ENCODE measurements at places on chromosomes 6 and 20.
A peak's percentile ranks its signal among the peaks of the same experiment; 100 is the strongest.

DNA sequence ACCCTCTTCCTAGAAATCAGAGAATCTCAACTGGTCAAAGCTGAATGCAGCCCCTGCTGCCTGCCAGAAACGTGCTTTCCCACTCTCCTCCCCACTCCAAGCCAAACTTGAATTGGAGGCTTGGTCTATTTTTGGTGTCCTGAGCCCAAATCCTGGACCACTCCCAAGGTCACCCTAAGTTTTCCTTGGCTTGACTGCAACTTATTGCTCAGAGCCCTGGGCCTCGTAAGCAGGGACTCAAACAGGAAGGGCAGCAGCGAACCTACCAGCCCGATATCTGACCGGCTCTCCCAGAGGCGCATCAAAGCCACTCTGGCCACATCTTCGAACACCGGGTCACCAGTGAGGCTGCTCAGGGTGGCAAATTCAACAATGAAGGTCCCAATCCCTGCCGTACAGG is 12.7 kb downstream of the EDEM2 start:
- DNase-seq, result no peak

DNA sequence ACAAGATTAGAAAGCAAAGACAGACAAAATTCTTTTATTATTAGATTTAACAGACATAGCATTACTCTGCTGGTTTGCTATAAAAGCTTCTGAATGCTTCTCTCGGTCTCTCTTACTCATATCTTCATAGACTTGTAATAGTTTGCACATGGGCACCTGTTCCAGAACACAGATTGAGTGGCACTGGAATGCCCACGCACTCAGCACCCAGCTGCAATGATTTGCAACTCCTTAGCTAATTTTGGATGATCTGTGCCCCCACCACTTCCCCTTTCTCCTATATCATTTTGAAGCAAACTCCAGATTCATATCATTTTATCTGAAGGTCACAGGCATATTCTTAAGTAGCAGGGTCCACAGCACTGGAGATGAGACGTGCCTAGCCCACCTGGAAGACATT is 148.8 kb downstream of the CFAP61 start:
- DNase-seq, result no peak

- DNase-seq, result no peak
Observed at GRCh38 chr6:41635365-41635764, 2.9 kb upstream of the MDFI start.

DNA sequence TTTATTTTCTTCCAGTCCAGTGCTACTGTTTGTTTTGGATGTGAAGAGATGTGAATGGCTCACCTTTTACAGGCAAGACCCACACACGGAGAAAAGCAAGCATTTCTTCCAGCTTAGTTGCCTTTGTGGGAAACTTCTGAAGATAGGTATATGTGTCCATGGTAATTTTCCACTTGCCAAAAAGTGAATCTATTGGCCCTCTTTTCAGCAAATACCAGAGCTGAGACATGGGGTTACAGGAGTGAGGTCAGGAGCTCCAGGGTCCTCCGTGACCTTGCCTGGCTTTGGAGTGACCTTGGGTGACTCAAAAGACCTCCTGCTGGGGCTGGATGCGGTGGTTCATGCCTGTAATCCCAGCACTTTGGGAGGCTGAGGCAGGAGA is 166.7 kb downstream of the SCML4 start:
- DNase-seq, result no peak

- no peak for DNase-seq
Observed at GRCh38 chr6:35014341-35014740, 125.3 kb downstream of the ANKS1A start.

GRCh38 chr6:166156942-166157341 is 10.7 kb downstream of the TBXT start:
- DNase-seq, result no peak

DNA sequence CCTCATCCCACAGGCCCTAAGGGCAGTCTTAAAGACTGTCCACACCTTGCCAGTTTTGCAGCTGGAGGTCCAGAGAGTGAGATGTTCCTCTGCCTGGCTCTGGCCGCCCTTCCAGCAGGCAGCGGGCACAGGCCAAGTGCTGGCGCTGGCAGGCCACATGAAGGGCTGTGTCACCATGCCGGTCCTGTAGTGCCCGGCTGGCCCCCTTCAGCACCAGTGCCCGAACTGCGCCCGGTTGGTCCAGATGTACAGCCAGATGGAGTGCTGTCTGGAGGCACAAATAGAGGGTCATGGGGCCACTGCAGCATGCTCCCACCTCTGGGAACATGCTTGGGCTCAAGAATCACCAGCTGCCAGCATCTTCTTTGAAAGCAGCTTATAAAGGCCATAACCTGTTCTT is 3.8 kb downstream of the NFKBIE start:
- no peak for DNase-seq

- DNase-seq, result no peak
Observed at GRCh38 chr6:49326347-49326746, 136.7 kb downstream of the MMUT start.

DNA sequence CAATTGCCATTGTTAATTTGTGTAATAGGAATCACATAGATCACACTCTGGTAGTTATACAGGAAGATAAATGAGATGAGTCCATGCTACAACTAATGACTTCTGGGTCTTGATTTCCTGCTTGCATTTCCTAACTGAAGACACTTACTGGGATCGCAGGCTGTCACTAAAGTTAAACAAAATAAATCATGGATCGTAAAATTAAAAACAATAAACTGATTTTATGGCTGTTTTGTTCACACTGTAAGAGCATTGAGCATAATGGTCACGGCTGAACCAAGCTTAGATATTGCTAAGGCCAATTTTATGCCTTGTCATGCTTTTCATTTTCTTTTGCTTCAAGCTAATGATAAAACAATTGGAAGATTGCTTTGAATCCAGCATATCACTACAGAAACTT is 332.5 kb upstream of the CITED2 start:
- no peak for DNase-seq

DNA sequence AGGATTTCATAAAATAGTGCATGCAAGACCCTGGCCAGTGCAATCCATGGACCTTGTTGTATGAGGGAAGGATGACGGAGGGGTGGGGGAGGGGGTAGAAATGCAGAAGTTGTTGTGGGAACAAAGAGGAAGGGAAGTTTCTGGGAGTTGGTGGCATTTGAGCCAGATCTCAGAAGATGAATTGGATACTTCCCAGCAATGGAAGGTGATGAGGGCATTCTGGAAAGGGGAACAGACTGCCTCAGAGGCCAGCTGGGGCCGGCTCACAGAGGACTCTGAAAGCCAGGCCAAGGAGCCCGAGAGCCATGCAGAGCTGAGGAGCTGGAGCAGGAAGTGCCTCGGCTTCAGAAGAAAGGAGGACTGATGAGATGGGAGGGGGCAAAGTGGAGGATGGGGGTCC is 2.7 kb downstream of the TMEM74B start:
- no peak for DNase-seq

DNA sequence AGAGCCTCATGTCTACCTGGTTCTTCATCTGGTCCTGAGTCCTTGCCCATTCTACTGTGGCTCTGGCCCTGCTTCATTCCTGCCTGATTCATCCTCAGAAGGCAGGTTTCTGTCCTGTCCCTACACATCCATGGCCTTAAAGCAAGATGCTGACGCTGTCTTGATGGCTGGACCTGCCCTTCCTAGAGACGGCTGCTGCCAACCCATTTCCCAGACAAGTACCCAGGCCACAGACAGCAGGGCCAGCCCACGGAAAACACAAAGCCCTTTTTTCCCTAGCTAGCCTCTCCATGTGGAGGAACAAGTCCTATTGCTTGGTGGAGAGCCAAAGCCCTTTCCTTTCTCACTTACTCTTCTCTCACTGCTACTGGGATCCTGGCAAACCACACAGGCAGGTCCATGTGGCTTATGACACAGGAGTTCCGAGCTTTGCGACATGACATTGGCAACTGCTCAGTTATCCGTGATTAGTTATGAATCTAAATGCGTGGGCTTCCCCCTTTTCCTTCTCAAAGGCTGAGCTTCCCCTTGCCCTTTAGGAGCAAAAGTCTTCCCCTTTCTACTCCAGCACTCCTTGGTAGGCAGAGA is 72.9 kb downstream of the SLC22A3 start:
- DNase-seq, result no peak

DNA sequence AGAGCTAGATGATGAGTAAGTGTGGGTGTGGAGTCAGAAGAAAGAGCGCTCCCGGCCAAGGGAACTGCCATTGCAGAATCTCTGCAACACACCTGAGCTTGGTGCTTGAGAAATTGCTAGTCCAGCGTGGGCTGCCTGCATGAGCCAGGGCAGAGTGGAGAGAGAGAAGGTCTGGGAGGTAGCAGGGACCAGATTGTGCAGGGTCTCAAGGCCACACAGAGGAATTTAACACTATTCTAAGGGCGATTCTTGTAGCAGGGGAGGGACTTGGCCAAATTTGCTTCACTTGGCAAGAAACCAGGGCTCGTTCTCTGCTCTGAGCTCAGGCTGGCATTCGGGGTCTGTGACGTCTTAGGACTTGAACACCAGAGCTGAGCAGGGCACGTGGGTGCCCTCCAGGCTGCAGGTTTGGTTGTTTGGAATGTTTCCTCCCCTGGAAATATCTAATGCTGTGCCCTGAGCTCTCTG is 53.5 kb downstream of the BCAS4 start:
- no peak for DNase-seq

- no peak for DNase-seq
Observed at GRCh38 chr20:2312876-2313275, 17.1 kb downstream of the TGM3 start.

GRCh38 chr20:1831606-1832005 is 63.6 kb upstream of the SIRPA start:
- no peak for DNase-seq

- no peak for DNase-seq
Observed at GRCh38 chr6:56789879-56790278, 147.2 kb upstream of the DST start.

DNA sequence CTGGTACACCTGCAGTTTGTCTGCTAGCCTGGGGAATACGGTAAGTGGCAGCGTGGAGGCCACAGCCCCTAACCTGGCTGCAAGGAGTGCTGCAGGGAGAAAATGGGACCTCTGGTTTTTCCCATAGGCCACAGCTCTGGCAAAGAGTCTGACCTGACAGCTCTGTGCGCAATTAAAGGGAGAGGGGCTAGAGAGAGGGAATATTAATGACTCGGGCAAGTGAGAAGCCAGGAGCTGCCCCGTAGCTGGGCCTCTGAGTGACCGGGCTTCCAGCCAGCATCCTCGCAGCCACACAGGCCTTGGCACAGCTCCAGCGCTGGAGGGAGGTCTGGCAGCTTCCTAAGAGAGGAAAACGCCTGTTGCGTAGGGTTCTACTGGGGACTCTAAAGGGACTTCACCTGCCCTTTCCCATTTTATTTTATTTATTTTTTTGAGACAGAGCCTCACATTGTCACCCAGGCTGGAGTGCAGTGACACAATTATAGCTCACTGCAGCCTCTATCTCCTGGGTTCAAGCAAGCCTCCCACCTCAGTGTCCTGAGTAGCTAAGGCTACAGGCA is 18.2 kb upstream of the OCSTAMP start:
- no peak for DNase-seq

DNA sequence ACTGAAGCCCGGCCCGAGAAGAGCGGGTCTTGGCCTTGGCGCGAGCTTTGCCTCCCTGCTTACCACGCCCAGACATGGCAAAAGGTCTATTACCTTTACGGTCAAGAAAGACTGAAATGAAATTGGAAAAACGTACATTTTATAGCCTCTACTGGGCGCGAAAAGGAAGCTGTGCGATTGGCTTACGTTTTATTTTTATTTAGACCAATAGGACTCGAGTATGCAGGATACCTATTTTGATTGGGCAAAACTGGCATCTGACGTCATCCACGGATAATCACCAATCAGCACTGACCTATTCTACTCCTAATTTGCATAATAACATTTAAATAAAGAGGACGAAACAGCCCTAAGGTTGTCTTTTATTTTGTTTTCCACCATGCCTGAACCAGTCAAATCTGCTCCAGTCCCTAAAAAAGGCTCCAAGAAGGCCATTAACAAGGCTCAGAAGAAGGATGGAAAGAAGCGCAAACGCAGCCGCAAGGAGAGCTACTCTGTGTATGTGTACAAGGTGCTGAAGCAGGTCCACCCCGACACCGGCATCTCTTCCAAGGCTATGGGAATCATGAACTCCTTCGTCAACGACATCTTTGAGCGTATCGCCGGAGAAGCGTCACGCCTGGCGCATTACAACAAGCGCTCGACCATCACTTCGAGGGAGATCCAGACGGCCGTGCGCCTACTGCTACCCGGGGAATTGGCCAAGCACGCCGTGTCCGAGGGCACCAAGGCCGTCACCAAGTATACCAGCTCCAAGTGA is 97.4 kb downstream of the OR2B2 start:
- peak; percentile 42 for DNase-seq

DNA sequence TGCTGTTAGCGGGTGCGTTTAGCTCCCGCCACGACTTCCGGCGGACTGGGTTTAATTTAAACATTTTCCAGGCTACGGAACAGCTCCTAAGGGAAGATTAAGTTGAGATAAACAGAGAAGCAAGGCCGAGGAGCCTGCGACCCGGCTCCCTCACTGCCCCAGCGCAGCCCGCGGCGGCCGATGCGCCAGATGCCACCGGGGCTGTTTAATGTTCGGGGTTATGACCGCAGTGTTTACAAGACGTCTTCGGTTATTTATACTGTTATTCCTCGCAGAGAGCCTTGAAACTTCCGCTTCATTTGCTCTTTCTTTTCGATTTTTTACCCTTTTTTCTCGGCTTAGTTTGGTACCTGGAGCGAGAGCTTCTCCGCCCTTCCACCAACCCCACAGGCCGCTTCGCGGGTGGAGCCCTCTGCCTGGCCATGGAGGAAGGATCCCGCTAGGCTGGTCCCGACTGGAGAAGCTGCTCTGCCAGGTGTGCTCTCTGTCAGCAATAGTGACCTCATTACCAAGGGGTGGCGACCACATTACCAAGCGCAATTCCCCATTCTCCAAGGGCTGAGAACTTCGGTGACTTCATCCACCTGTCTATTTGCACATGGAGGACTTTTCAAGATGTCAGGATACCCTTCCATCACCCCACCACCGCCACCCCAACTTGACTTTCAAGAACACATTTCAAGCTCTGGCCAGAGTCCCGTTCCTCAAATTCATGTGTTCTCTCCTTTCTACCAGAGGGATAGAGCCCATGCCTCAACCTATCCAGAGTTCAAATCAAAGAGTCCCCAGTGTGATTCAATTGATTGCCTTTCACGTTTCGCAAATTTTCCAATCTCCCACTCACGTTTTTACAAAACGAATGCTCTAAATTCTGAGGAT is 4.1 kb downstream of the TCF21 start:
- no peak for DNase-seq

GRCh38 chr6:153121311-153121710 is 9.8 kb downstream of the RGS17 start:
- no peak for DNase-seq

- DNase-seq, result no peak
Observed at GRCh38 chr6:46062312-46062711, 46.7 kb upstream of the CLIC5 start.
